ENCODE measurements at places on chromosomes 6 and 20. TPM values are rescaled to one million over a fixed set of nuclear protein-coding genes. Genes with fewer than 3 reads are reported as not detected.

Gene ACSS1
- 0.63 TPM for total RNA-seq

Gene SULF2
- 3.8 TPM for total RNA-seq

Gene SIGLEC1
- total RNA-seq: not detected

Gene IL17A
- not detected for total RNA-seq

Gene IGF2R
- 124 TPM for total RNA-seq

Gene BPIFB1
- total RNA-seq: not detected

Gene TRDN
- not detected for total RNA-seq

Gene TREM2
- not detected for total RNA-seq

Gene SIRPB2
- not detected for total RNA-seq

Gene ADAM33
- 68.8 TPM for total RNA-seq

Gene SYTL3
- 9.5 TPM for total RNA-seq

Gene TMEM244
- total RNA-seq: 0.47 TPM

Gene SMLR1
- total RNA-seq: not detected

Gene TCP11
- not detected for total RNA-seq

Gene RIPPLY2
- not detected for total RNA-seq

Gene ADGRF1
- total RNA-seq: not detected

Gene BPI
- 0.32 TPM for total RNA-seq

Gene FOXS1
- total RNA-seq: not detected

Gene SLA2
- total RNA-seq: not detected

Gene C6orf15
- total RNA-seq: not detected

Gene TMEM151B
- total RNA-seq: under 0.01 TPM

Gene CST3
- total RNA-seq: 164 TPM

Gene LSM2
- total RNA-seq: 19.1 TPM

Gene FUT9
- not detected for total RNA-seq

Gene MCCD1
- not detected for total RNA-seq

Gene VGLL2
- not detected for total RNA-seq

Gene MAFB
- 0.32 TPM for total RNA-seq

Gene SYCP2L
- not detected for total RNA-seq

Gene PANK2
- total RNA-seq: 46.7 TPM

Gene TBXT
- total RNA-seq: not detected

Gene NHSL1
- 15.6 TPM for total RNA-seq

Gene RIPOR2
- total RNA-seq: 0.34 TPM

Gene SOX18
- total RNA-seq: under 0.01 TPM

Gene CDH26
- 0.34 TPM for total RNA-seq

Gene ARMH2
- not detected for total RNA-seq

Gene LAMA2
- total RNA-seq: 204 TPM

Gene TRAPPC3L
- total RNA-seq: 0.09 TPM

Gene HUS1B
- 0.43 TPM for total RNA-seq

Gene ENTPD6
- total RNA-seq: 54.0 TPM

Gene COL19A1
- total RNA-seq: 0.16 TPM

Gene LRRC73
- total RNA-seq: 0.60 TPM

Gene ESR1
- total RNA-seq: 0.77 TPM

Gene GSTA2
- total RNA-seq: not detected

Gene HAO1
- total RNA-seq: not detected

Gene TBC1D32
- total RNA-seq: 10.1 TPM

Gene CSE1L
- total RNA-seq: 41.0 TPM

Gene BMP6
- 0.77 TPM for total RNA-seq
